Hematopoietic multipotent progenitor cell treated with erythropoietin and hydrocortisone succinate and interleukin-3 and kit ligand, for 4 days (in vitro differentiated cells): ENCODE measurements at places on chromosomes 13 and 19.

DNA sequence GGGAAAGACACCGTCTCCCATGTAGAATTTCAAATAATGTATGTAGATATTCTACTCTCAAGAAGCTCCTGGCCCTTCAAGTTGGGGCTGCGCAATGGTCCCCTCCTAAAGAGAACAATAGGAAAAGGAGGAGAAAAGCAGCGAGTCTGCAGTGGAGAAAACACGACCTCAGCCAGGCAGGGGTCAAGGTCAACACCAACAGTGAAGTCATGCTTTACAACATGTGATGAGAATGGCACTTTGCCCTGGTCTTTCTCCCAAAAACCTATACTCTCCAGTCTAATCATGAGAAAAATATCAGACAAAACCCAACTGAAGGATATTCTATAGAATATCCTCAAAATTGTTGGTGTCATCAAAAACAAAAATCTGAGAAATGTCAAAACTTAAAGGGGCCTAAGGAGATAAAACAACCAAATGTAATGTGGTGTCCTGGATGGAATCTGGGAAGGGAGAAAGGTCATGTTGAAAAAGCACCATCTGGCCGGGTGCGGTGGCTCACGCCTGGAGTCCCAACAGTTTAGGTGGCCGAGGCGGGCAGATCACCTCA lies 101.0 kb downstream of the SPACA7 start:
- DNase-seq: no peak

GRCh38 chr19:7811989-7812388 lies 18.0 kb upstream of the EVI5L start:
- no peak for DNase-seq

DNA sequence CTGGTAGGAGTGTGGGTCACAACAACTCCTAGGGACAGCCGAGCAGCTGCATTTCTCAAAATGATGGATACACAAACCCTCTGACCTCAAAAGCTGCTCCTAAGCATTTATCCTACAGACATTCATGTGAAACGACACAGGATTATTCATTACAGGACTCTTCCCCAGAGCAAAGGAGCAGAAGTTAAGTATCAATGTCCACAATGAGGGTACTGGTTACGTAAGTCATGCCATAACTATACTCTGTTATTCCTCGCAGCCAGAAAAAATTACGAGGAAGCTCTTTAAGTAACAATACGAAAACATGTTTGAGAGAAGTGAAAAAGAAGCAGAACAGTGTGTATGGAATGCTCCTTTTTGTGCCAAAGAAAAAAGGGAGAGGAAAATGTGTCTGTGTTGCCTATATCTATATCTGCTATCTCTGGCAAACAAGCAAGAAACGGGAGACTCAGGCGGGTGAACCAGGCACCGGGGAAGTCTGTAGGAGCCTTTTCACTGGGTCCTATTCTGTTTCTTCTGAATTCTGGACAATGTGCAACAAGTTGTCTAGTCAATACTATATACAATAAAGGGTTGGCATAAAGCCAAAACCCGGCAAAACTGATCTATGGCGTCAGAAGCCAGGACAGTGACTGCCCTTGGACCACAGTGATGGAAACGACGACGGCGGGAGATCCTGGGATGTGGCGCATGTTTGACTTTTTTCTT lies 1.3 kb downstream of the ISOC2 start:
- peak; percentile 36 for DNase-seq

GRCh38 chr19:35816262-35816661 lies 3.6 kb upstream of the PRODH2 start:
- DNase-seq: no peak

DNA sequence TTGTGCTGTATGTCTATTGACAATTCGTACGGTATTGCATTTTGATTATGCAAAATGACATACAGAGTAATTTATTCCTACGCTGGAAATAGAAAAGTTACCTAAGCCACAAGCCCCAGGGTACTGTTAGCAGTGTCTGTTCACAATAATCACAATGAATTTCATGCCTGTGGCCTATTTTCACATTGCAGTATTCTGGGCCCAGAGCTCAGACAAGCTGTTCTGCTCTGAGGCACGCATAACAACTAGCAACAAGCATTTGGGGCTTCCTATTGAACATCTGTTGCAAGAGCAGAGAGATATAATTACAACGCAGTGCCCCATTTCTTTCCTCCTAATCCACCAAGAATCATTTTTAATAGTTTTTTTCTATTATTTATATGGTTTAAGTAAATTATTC lies 158.9 kb upstream of the SGCG start:
- no peak for DNase-seq

DNA sequence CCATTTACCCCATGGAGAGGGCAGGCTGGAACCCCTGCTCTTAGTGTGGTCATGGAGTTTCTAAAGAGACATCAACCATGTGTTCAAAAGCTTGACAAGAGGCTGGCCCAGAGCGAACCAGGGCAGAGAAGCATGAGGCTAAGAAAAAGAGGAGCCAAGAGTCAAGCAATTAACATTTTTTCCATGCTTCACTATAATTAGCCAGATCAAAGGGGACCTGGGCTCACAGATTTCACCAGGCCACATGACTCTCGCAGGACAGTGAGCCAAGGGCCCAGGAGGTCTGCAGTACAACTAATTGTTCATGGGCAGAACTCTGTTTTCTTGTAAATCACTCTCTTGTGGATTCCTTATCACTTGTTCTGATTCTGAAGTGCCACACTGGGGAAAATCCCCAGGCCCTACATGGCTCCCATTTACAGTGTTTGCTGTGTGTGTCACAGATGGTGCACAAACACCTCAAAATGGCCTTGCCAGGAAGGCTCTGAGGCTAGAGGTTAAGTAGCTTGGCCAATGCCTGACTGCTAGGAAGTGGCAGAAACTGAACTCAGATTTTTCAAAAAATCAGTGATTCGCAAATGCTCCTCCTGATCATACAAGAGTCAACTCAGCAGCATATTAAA lies 101.2 kb downstream of the LHFPL6 start:
- no peak for DNase-seq

GRCh38 chr13:31905961-31906360 lies 125.6 kb upstream of the FRY start:
- DNase-seq: no peak

- DNase-seq: no peak
These were observed 766.1 kb upstream of the GPC6 start for GRCh38 chr13:92460479-92460878.

- DNase-seq: no peak
These were observed 897.2 kb downstream of the DIAPH3 start for GRCh38 chr13:59266478-59267063.
